Psoas muscle (tissue), 8 donors: ENCODE measurements at places on chromosomes 1 and 21.

DNA sequence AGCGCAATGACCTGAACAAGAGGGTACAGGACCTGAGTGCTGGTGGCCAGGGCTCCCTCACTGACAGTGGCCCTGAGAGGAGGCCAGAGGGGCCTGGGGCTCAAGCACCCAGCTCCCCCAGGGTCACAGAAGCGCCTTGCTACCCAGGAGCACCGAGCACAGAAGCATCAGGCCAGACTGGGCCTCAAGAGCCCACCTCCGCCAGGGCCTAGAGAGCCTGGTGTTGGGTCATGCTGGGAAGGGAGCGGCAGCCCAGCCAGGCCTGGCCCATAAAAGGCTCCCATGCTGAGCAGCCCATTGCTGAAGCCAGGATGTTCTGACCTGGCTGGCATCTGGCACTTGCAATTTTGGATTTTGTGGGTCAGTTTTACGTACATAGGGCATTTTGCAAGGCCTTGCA, 5.4 kb upstream of the CCDC28B start:
- peak; percentile 37 for DNase-seq

DNA sequence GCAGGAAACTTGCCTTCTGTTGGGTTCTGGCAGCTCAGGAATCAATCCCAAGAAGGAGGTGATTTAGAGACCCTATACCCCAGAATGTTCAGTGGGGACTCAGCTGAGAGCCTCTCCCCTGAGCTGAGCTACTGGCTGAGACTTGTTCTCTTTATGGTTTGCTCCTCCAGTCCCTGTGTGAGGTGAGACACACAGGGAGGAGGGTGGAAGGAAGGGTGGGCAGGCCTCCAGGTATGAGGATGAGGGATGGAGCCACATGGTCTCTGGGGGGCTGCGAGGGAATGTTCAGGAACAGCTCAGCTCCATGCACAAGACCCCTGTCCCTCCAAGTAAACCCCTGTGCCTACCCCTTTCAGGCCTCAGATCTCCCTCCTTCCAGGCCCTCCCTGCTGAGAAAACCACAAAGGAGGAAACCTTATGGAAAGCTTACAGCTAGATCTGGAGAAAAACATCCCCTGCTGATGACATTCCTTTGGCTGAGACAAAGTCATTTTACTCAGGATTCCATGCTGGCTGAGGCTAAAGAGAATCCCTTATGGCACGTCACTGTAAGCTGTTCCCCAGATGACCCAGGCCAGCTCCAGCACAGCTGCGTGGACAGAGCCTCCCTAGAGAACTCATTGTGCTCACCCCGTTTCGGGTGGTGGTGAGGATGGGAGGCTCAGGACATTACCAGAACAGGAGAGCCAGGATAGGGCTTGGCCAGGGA, 91.5 kb upstream of the IPO9 start:
- peak; percentile 82 for DNase-seq

DNA sequence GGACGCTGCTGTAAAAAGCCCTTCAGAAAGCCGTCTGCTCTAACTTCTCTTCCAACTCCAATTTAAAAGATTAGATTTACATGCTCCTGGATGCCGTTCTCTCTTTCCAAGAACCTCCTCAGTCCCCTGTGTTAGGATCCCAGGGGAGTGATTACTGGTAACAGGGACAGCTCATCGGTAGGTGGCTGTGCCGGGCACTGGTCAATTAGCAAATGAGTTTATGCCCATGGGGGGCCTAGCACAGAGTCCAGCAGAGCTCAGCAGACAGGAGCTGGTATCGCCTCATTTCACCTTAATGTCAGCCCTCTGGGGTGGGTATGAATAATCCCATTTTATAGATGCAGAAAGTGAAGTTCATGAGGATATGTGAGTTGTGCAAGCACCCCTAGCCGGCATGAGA, 191.9 kb downstream of the GRIK3 start:
- DNase-seq: no peak

GRCh38 chr1:215497528-215497927, 69.6 kb upstream of the KCTD3 start:
- no peak for DNase-seq

GRCh38 chr1:224317383-224318045, 12.5 kb downstream of the NVL start:
- no peak for DNase-seq

DNA sequence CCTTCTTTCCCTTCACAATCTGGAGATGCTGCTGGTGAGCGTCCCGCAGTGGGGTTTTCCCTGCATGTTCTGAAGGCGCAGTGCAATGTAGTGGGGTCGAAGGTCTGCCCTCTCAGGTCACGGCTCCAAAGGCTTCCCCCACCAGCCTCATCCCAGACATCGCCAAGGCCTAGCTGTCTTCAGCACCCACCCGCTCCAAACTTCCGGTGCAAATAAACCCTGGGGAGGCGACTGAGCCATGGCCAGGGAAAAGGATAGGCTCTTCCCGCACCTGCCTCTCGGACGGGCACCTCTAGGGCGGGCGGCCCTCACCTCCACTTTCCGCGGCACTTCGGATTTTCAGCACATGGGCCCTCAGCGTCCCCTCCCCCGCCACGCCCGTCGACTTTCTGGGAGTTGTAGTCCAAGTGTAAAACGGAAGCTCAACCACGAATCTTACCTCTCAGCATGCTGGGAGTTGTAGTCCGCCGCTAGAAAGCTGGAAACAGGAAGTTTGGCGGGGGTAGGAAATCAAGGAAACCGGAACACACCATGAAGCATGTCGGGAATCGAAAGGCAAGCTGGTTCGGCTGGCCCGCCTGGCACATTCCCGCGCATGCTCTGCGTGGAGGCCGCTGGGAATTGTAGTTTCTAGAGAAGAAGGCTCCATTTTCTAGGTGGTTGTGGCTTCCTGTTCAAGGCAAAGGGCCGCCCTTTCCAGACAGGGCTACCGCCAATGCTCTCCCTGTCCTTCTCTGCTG, at the start of gene MRPL24:
TSS of gene MRPL24 (minus strand) at position 348 of the 740 bp plus-strand sequence. CDS start 2,384 bp downstream, outside the sequence.
- peak; percentile 99 for DNase-seq

- no peak for DNase-seq
Observed at GRCh38 chr1:66730462-66730861, 21.8 kb upstream of the DYNLT5 start.

GRCh38 chr1:92505015-92505692, 18.4 kb upstream of the GFI1 start:
- no peak for DNase-seq
